ENCODE measurements at places on chromosomes 11 and 22.

DNA sequence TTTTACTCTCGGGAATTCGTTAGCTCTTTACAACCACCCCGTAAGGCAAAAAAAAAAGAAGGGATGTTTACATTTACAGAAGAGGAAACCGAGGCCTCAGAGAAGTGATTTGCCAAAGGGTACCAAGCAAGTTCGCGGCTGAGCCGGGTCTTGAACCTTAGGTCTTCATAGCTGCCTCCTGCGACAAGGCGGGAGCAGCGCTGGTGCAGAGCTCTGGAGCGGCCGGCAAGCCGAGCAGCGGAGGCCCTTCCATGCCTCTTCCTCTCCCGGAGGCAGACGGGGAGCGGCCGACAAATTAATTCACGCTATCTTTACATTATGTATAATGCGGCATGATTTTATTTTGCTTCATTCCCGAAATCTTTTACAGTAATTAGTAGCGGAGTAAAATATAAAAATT is 536.3 kb downstream of the INSC start:
- no peak for DNase-seq

DNA sequence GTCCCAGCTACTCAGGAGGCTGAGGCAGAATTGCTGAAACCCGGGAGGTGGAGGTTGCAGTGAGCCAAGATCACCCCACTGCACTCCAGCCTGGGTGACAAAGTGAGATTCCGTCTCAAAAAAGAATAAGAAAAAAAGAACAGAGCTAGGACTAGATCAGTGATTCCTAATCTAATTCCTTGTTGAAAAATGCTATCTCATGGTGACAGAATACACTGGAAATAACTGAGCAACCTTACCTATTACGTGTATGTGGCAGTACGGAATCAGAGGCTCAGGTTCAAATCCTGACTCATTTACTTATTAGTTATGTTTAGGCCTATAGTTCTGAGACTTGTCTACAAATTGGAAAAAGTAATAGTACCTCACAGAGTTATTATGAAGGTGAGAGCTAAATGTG is 19.5 kb upstream of the RCE1 start:
- DNase-seq: no peak

GRCh38 chr11:26947379-26947844 is 46.5 kb upstream of the FIBIN start:
- no peak for DNase-seq

GRCh38 chr11:65976216-65977176 is 15.0 kb downstream of the SART1 start:
- DNase-seq: no peak

DNA sequence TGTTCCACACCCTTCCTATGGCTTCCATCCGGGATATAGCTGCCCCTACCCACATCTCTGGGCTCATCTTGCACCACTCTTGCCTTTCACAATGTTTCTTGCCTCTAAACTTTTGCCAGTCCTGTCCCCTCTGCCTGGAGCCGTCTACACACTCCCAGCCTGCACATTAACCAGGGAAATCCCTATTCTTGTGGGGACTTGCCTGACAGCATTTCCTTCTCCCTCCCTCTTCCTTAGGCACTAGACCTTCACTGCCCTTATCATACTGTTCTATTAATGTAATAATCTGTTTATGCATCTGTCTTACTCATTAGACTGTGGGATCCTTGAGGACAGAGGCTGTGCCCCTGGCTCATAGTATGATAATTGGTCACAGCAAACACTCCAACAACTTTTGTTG is 5.8 kb upstream of the TTC12 start:
- no peak for DNase-seq

DNA sequence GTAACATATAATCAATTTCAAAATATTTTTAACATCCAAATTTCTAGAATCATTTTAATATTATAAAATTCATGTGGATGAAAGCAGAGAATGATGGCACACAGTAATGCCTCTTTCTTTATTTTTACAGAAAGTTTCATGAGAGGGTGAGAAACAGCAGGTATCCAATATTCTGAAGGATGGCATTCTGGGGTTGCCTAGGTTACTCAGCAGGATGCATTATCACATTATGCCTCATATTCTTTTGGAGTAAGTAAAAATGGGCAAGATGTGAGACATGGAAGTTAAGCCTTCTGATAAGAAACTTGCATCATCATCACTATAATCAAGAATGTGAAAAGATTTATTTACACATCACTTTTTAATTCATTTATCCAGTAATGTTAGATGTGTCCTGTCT is 148.7 kb upstream of the PGR start:
- no peak for DNase-seq

DNA sequence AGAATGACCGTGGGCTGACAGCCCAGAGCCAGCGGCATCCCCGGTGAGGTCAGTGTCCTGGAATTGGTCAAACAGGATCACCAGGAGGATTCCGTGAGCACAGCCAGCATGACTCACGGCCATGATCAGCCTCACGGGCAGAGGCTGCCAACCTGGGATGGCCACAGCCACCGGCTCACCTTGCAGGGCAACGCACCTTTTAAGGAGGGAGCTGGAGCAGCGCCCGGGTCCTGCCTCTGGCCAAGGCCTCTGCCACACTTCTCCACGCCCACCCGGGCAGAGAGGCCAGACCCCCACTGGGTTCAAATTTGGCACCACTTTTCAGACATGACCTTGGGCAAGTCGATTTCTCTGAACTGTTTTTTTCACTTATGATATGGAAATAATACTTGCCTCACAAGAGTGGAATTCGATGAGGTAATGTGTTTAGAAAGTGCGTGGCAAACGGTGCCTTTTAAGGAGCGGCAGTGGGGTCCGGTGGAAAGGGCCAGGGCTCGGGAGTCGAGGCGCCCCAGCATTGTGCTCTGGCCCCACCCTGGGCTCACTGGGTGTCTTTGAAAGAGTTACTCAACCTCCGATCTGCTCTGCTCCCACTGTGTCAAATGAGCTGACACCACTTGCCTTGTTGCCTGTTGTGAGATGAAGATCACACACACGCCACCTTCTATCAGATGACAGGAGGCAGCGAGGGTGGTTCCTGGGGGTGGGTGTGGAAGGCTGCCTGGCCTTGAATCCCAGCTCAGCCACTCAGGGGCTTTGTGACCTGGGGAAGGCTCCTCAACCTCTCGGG is 16.0 kb downstream of the TXN2 start:
- DNase-seq: no peak

DNA sequence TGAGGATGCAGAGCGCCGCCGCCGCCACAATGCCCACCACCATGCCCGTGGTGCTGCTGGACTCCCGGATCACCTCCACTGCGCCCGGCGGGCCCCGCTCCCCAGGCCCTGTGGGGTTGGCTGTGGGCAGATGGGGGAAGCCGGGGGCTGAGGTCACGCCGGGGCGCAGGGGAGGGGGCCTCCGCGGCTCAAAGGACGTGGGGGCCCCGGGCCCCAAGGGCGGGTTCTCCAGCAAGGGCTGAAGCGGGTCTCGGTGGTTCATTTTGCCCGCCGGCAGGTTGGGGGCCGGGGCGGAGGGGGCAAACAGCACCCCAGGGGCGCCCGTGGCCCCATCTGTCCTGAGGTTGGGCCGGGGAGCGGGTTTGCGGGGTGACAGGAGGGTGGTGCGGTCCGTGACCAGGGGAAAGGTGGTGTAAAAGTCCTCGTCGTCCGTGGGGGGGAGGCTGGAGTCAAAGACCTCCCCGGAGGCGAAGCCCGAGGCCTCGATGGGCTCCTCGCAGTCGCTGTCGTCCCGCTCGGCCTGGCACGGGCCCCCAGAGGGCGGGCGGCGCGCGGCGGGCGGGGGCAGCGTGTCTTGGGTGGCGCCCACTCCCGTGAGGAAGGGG is 16.5 kb downstream of the SLC22A12 start:
- no peak for DNase-seq

DNA sequence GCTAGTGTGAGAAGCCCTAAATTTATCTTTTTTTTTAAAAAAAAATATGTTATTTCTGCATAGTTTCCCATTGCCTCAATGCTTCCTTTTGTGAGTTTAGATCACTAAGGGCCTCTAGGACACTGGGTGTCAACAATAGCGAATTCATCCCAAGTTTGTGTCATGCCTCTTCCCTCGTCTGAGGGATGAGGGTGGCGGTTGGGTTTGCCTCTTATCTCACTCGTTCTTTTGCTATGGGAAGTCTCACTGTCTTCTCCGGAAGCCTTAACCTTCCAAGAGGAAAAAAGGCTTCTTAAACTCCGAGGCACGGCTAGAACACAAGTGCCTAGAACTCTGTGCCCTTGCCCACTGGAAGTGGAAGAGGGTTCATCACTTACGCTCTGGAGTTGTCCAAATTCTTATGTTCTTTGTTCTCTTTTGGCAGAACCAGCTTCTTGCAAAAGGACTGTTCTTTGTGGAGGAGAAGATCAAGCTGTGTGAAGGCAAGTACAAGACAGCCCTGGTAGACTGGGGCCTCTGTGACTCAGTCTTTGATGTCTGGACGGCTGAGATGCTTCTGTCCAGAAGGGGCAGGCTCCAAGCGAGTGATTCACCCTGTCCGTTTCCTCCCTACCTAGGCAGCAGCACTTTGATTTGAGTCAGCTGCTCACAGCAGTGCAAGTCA is 78.5 kb downstream of the TRAF6 start:
- peak; percentile 28 for DNase-seq

- no peak for DNase-seq
These were observed 227.0 kb downstream of the GRIK4 start for GRCh38 chr11:120738516-120739046.

GRCh38 chr11:7969756-7970646 is 4.8 kb upstream of the NLRP10 start:
- DNase-seq: no peak

DNA sequence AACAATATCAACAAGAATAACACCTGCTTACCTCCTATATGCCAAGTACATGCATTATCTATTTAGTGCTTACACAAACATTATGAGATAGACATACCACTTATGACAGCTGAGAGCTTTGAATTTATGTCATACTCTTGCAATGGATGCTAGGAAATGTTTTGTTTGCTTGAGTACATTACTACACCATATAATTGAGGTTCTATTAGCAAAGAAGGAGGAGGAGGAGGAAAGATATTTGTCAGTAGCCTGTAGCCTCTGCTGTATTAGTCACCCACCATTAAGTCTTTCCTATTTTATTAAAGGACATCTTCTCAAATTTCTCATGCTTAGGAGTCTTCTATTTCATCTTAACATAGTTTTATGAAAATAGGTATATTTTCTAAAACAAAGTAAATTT is 6.4 kb downstream of the ANO5 start:
- DNase-seq: no peak

GRCh38 chr11:66976028-66976467 is 944 bp downstream of the C11orf86 start:
- DNase-seq: peak; percentile 30

- no peak for DNase-seq
These were observed 2.8 kb downstream of the MYH9 start for GRCh38 chr22:36384766-36385481.

DNA sequence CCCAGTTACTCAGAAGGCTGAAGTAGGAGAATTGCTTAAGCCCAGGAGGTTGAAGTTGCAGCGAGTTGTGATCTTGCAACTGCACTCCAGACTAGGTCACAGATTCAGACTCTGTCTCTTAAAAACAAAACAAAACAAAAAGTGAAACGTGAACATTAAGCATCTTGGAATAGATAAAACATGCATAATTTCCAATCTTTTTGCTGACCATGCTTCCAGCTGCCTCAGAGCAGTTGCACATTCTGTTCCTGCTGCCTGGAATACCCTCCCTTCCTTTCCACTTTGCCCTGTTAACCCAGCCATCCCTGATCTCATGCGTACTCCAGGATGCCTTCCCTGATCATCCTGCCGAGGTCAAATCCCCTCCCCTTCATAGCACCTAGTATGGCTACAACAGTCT is 718 bp upstream of the CCDC88B start:
- DNase-seq: no peak

- DNase-seq: peak; percentile 69
These were observed 14.3 kb downstream of the DGKZ start for GRCh38 chr11:46361283-46362155.

Data from stimulated activated CD4-positive, alpha-beta T cell treated with anti-CD3 and anti-CD28 coated beads, Interleukin-2, amount 100 ng/mL, for 24 hours (primary cell).